Naive thymus-derived CD8-positive, alpha-beta T cell (primary cell): ENCODE measurements at places on chromosomes 3 and 15.

DNA sequence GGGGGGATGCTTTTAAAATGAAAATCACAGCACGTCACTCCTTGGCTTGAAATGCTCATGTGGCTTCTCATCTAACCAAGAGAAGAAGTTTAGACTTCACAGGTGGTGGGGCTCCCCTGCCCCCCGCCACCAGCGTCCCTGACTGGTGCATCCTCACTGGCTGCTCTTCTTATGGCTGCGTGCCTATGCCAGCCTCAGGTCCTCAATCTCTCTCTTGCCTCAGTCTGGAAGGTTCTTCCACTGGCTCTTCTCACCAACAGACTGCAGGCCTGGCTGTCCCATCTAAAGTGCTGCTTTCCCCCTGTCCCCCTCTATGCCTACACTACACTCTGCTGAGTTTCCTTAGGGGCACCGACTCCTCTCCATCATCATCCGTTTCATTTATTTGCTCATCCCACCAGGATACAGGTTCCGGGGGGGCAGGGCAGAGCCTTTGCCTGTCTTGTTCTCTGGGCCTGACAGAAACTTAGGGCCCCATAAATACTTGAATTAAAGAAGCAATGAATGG, 20.6 kb downstream of the ABTB1 start:
- DNase-seq: no peak
- H3K27me3 ChIP-seq: no peaks in the 10 kb centered on the region
- no peak overlapping the region for H3K27ac ChIP-seq
- H3K4me1 ChIP-seq: peaks cover 4% of the 10 kb centered on the region
- H3K36me3 ChIP-seq: no peaks in the 10 kb centered on the region

GRCh38 chr3:167084545-167084944, 295.6 kb downstream of the ZBBX start:
- H3K4me3 ChIP-seq: no peak overlapping the region
- no peak overlapping the region for H3K27ac ChIP-seq
- no peak for DNase-seq
- no peaks in the 10 kb centered on the region for H3K36me3 ChIP-seq
- no peaks in the 10 kb centered on the region for H3K27me3 ChIP-seq
- no peaks in the 10 kb centered on the region for H3K4me1 ChIP-seq

- no peaks in the 10 kb centered on the region for H3K4me1 ChIP-seq
- H3K36me3 ChIP-seq: no peaks in the 10 kb centered on the region
- no peak overlapping the region for H3K4me3 ChIP-seq
- DNase-seq: no peak
- H3K27ac ChIP-seq: no peak overlapping the region
These were observed 78.4 kb upstream of the TRIM42 start for GRCh38 chr3:140599496-140599895.

GRCh38 chr15:26391567-26392194, 381.2 kb downstream of the GABRB3 start:
- no peaks in the 10 kb centered on the region for H3K4me1 ChIP-seq
- H3K27me3 ChIP-seq: no peaks in the 10 kb centered on the region
- DNase-seq: no peak
- no peak overlapping the region for H3K4me3 ChIP-seq
- no peak overlapping the region for H3K27ac ChIP-seq
- H3K36me3 ChIP-seq: no peaks in the 10 kb centered on the region

DNA sequence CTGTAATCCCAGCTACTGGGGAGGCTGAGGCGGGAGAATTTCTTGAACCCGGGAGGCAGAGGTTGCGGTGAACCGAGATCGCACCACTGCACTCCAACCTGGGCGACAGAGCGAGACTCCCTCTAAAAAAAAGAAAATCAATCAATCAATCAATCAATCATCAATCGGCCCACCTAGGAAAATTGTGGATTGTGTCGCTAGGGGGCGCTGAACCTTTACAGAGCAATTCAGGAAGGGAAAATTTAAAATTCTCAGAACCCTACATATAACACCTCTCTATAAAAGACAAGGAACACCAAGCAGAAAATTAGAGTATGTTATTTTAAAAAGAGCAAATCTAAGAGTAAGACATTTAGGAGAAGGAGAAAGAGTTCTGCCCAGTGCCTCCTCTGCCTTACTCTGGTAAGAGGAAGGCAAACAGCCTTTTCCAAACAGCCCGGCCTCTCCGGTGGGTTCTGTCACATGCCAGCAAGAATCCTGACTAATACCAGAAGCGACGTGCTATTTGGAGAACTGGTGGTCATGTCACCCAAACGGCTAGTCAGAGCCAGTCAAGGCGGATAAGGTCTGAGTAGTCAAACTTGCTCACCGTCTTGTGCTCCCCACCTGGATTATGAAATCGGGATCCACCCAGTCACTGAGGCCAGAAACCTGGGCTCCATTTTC, 22.3 kb upstream of the SMCO1 start:
- H3K36me3 ChIP-seq: no peaks in the 10 kb centered on the region
- no peak overlapping the region for H3K4me3 ChIP-seq
- DNase-seq: peak; percentile 56
- peaks cover 3% of the 10 kb centered on the region for H3K27me3 ChIP-seq
- H3K4me1 ChIP-seq: no peaks in the 10 kb centered on the region
- H3K27ac ChIP-seq: no peak overlapping the region

- H3K4me1 ChIP-seq: no peaks in the 10 kb centered on the region
- no peak overlapping the region for H3K27ac ChIP-seq
- H3K27me3 ChIP-seq: peaks cover 6% of the 10 kb centered on the region
- no peak overlapping the region for H3K4me3 ChIP-seq
- H3K36me3 ChIP-seq: no peaks in the 10 kb centered on the region
These were observed 40.2 kb upstream of the MEIS2 start for GRCh38 chr15:37140531-37141058.

DNA sequence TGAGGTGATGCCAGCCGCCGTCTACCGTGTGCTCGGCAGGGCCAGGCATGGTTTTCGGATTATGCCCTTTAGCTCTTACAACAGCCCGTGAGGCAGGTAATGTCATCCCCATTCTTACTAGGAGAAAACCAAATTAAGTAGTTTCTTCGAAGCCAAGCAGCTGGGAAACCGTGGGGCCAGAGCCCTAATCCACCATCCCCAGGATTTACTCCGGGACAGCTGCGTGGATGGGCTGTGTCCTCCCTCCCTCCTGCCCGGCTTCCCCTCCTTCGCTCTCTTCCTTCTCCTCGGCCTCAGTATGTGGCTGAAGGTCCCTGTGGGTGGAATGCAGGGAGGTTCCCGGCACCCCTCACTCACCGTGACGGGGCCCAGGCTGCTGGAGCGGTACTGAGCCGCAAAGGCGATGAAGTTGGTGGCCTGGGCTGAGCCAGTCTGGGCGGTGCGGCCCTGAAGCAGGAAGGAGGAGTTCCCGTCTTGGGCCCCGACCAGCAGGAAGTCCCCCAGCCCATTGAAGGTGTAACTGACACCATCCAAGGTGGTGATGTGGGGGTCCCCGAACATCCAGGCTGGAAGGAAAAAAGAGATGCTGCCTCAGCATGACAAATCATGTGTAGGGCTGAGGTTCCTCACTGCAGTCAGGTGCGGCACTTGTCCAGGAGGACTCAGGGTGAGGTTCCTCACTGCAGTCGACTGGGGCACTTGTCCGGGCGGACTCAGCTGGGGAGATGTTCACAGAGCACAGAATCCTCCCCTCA, 42.5 kb downstream of the MUC20 start:
- no peak overlapping the region for H3K4me3 ChIP-seq
- peaks cover 37% of the 10 kb centered on the region for H3K27me3 ChIP-seq
- peaks cover 9% of the 10 kb centered on the region for H3K4me1 ChIP-seq
- DNase-seq: peak; percentile 57

- H3K27ac ChIP-seq: peak within 1 kb of the TSS; percentile 67
- peak within 1 kb of the TSS; percentile 89 for H3K4me3 ChIP-seq
- DNase-seq: peak; percentile 71
- peaks cover 45% of the 10 kb centered on the region for H3K4me1 ChIP-seq
These were observed at the start of gene EOMES for GRCh38 chr3:27721717-27722564. Gene EOMES (minus strand): TSS chr3:27722323. CDS start chr3:27722294, 29 bp downstream.

GRCh38 chr15:92883876-92884435, 16.2 kb upstream of the CHD2 start:
- H3K27ac ChIP-seq: peak overlapping the region; percentile 99
- peaks cover 29% of the 10 kb centered on the region for H3K36me3 ChIP-seq
- no peaks in the 10 kb centered on the region for H3K27me3 ChIP-seq
